DND-41 (cell line): ENCODE measurements at places on chromosomes 4 and X.

- no peak for DNase-seq
Observed at GRCh38 chr4:1611501-1611870, 72.6 kb downstream of the FAM53A start.

GRCh38 chrX:71994601-71995000 lies 84.0 kb downstream of the NHSL2 start:
- DNase-seq: no peak

DNA sequence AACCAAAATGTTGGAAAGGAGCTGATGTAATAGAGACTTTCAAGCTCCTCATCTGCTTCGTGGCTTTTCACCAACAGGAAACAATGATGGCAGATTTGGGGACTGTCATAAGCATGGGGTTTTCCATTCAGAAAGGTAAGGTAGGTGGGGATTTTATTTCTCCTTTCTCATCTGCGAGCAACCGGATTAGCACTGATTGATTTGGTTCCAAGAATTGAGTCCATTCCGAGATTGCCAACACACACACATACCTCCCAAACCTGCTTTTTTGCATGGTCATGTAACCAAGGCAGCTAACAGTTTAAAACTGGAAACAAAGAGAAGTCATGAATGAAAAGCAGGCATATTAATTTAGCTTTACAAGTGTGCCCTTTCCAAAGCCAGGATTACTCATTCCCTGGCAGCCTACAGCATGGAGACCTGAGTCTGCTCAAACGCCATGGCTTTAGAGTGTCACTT lies 63.0 kb upstream of the LNX1 start:
- DNase-seq: no peak

DNA sequence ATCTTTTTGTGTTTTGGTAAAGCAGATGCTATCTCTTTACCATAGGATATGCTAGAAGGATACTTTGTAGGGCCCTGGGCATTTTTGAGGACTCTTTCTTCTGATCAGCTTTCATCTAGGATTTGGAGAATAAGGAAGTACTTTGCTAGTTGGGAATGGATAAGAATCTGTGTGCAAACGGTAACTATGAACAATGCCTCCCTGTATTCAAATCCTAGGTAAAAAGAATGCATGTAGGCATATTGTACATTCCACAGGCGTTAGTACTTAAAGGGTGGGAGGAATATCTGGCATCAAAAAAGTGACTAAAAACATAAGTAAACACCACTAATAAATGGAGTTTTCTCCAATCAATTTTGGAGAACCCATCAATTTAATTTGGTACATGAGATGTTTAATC lies 59.7 kb downstream of the SH3BGRL start:
- DNase-seq: no peak

GRCh38 chrX:122739770-122740169 lies 444.3 kb upstream of the GRIA3 start:
- DNase-seq: no peak

DNA sequence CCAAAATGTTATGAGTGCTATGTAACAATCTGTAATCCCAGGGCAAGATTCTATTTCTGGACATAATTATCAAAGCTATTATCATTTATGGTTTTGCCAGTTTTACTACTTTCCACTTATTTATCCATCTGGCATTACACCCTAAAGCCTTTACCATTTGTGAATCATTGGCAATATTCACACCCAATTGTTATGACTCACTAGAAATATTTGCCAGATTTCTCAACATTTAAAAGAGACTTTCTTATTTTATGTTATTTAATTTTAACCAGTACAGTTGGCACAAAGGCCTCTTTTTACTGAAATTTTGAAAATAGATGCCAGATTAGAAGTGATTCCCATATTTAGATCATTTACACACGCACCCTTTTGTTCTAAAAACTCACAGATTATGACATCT lies 242.7 kb upstream of the WDFY3 start:
- no peak for DNase-seq

DNA sequence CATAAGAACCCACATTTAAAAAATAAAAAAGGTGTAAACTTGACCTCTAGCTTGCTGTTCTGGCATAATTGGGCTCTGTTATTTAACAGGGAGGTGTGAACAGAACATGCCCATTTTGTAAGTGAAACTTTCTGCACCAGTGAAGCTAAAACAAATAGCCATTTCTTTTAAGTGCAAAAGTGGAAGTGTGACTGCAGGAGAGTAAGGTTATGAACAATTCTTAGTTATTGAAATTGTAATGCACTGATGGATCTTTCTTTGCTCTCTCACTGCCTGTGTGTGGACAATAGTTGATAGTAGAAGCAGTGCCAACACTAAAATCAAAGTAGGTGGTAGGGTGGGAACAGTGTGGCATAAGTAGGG lies 12.6 kb downstream of the P2RY10 start:
- no peak for DNase-seq

DNA sequence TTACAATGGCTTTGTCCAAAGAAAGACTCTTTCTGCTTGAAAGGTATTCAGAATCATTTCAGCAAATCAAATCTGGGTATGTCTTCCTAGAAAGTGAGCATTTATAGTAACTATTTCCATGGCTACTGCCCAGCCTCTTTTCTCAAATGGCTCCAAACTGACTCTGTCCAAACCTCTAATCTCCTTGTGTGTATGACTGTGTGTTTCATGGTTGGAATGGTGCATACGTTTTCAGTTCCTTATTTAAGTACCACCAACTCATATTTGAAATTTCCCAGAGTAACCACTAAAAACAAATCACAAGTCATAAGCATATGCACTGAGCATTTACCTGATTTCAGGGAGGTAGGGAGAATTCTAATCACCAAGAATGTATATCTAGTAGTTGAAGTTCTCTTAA lies 106.0 kb downstream of the TMEM144 start:
- DNase-seq: no peak

- no peak for DNase-seq
Observed at GRCh38 chrX:109511113-109511512, 25.5 kb upstream of the NXT2 start.

GRCh38 chr4:128358231-128358912 lies 70.8 kb upstream of the PGRMC2 start:
- no peak for DNase-seq

- no peak for DNase-seq
Observed at GRCh38 chr4:106301393-106302061, 14.5 kb downstream of the TBCK start.

DNA sequence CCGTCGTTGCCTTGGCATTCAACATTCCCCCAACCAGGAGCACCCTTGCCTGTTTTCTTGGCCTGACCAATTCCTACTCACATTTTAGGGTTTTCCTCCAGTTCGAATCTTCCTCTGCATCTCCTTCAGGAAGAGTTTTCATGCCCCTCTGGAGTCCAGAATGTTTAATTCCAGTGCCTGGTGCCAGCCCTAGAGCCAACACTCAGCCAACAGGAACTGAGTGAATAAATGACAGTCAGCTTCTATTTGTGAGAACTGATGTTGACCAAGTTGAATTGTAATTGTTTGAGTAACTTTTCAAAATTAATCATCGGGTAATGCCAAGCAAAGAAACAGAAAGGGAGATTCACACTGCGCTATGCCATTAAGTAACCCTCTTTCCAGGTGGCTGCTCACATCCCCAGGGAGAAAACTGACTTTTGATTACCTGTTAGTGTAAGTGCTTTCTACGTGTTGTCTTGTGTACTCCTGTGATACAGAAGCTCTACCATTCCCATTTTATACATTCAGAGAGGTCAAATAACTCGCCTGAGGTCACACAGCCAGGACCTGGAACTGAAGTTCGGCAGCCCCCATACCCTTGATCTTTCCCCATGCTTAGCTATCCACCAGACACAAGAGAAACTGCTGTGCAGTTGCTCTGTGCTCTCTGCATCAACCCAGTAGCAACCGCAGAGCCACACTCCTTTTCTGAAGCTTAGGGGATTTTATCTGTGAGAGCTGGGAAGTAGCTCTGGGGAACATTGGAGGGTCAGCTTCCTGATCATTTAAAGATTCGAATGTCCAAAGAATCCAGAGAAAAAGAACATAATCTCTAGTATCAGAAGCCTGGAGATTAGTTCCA lies 19.0 kb upstream of the SLC2A9 start:
- DNase-seq: no peak

DNA sequence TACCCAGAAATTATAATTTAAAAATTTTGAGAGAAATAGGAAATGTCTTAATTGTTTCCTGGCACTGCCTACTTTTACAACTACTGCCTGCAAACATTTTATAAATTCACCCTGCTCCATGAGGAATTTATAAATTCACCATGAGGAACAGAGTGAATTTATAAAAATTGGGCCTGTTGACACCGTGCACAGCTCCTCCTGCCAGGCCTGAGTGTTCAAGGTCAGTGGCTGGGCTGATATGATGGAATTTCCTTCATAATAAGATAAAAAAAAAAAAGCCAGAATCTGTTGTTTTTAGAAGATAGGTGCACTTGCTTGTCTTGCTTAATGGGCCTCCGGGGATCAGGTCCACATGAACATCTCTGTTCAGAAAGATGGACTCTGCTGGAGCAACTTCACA lies 151.7 kb upstream of the RASGEF1B start:
- no peak for DNase-seq

- no peak for DNase-seq
Observed at GRCh38 chr4:25484243-25484721, 107.2 kb downstream of the ANAPC4 start.
